ENCODE measurements at places on chromosomes 6 and 20. TPM values are rescaled to one million over a fixed set of nuclear protein-coding genes. Genes with fewer than 3 reads are reported as not detected.
A peak's percentile ranks its signal among the peaks of the same experiment; 100 is the strongest.

DNA sequence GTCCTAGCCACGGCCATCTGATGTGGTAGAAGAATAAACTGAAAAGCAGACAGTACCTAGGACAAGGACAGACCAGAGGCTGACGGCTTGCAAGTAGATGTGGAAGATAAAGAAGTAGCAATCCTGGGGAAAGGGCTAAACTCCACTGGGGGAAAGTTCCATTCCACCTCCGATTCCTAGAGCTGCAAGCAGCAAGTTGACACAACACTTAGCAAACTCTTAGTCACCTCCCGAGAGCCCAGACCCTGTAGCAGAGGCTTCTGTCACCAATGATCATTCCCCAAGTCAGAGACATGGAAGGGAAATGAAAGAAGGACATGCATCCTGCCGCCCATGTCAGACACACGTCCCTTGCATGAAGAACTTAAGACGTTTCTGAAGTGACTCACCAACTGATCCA is 99.2 kb upstream of the RPS6KA2 start:
- no peak for DNase-seq

GRCh38 chr20:11952639-11953038 is 34.9 kb downstream of the BTBD3 start:
- DNase-seq: no peak

DNA sequence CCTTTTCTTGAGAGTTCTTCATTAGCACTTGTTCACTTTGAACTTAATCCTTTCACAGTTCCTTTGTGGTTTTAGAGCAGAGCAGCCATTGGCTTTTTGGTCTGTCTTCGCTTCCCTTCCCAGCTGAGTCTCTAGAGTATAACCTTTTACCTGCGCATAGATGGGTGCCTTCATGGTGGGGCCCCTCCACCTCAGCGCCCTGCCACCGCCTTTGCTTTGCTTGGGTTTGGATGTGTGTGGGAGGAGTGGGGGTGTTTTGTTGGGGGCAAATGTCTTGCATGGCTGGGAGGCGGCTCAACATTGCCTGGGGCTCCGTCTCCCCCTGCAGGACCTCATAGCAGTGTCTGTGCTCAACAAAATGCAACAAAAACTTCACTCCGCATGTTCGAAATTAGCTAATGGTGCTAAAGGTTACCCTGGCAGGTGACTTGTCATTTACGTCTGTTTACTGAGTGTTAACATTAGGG is 11.9 kb downstream of the PYGB start:
- peak; percentile 60 for DNase-seq

PTGIS gene
- 37.6 TPM for total RNA-seq

CHRNA4 gene
- 0.16 TPM for total RNA-seq

DNA sequence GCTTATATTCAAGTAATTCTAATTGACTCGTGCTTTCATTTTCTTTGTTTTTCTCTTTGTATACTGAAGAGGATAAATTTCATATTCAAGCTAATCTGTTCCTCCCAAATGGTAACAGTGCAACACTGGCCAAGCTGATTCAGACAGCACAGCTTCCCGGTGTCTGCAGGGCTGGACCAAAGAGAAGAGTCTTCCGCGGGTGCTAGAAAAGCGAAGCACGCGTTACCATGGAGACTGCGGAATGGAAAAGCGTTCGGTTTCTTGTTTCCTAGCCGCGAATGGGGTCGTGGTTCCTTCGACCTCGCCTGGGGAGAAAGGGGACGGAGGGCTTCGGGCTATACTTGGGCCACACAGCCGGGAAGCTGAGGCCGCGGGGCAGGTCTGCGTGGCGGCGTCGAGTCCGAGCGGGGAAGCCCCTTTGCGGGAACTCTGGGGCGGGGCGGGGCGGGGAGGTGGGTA is 6.2 kb upstream of the ZNF311 start:
- DNase-seq: no peak

DNA sequence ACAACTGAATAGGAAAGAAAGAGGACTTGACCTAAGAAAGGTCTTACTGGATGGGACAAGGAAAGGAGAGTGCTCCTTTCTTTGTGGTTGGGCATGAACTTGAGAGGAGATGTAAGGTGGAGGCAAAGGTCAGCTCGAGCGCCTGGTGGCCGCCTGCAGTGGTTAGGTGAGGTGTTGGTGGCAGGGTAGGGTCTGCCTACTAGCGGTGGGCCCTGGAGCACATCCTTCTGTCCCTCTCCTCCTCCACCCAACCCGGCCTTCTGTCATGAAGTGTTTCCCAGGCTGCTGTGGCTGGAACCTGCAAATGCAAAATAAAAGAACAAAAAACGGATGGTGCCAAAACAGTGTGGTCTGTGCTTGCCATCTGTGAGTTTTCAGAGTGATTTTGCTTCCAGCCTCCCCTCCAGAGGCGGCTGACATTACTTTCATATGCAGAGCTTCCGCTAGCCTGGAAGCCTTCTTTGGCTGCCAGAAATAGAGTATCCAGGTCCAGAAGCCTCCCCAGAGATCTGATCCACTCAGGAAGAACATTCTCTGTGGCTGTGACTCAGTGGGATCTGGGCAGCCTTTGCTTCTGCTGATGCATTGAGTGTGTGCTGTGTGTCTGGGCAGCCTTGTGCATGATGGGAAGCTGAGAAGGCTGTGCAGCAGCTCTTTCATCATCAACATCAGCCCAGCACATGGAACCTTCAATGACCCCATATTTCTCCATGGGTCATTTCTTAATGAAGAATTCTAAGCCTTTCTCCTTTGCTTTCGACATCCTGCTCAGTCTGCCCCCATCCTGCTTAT is 79.8 kb upstream of the FAM184A start:
- peak; percentile 78 for DNase-seq

OOEP gene
- total RNA-seq: not detected

DDX43 gene
- total RNA-seq: not detected

NEDD9 gene
- 14.1 TPM for total RNA-seq

DNA sequence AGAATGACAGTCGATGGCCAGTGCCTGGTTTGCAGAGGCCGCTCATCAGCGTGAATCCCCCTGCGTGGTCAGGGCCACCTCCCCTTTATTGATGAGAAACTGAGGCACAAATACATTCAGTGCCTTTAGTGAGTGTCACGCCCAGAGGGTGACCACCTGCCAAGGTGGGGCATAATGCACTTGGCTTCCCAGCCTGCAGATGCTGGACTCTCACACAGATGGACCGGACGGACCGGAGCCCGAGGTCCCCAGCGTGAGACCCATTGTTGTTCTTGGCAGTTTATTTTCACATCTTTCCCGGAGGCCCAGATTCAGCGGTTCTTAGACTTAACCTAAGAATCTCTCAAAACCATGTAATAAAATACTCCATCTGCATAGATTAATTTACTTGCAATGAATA is 74.4 kb downstream of the YTHDF1 start:
- no peak for DNase-seq

- no peak for DNase-seq
Observed at GRCh38 chr6:127460465-127460864, 1.3 kb upstream of the KIAA0408 start.

DNA sequence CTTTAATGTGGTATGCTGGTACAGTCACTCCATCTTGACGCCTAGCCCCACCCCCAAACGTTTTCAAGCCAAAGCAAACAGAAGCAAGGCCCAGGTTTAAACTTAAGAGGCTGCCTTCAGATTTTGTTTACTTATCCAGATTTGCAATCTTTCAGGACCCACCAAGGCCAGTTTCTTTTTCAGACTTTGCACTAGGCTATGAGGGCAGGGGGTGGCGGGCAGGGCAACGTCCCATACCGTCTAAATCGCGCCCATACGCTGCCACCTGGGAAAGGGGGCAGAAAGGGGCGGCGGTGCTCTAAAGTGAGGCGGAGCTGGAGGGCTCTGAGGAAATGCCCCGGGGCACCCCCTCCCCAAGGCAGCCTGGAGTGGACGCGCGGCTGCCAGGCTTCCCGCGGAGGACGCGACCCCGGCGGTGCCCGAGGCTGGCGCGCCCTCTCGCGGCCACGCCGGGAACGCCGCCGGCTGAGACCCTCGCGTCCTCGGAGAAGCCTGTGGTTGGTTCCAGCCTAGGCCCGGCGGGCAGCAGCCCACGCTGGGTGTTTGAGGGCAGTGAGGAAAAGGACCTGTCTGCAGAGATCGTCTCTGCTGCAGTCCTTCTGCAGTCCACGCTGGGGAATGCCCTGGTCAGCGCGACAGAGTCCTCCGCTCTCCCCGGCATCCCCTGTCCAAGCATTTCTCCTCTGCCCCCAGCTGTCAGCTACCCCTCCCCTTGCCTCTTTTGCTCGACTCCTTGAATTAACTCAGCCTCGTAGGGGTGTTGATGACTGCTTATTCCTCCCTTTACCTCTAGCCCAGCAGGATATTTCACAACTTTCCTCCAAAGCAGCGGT is 129.2 kb upstream of the PRND start:
- no peak for DNase-seq

- no peak for DNase-seq
Observed at GRCh38 chr6:111804627-111805235, 68.5 kb downstream of the FYN start.

ZNF165 gene
- 0.13 TPM for total RNA-seq

DNA sequence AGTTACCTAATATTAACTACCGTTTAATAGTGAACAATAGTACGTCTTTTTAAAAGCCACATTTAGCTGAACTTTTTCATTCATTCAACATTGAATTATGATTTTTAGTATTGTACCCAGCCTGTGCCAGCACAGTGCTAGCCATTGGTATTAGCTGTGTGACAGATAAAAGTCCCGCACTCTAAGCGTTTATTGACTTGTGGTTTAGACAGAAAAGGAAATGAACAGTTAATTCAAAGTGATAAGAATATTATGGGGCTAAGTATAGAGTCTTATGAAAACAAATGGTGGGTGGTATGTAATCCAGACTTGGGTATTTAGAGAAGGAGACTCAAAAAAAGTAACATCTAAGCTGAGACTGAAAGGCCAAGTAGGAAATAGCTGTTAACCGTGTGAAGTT is 202.3 kb downstream of the RPS12 start:
- DNase-seq: no peak

DNA sequence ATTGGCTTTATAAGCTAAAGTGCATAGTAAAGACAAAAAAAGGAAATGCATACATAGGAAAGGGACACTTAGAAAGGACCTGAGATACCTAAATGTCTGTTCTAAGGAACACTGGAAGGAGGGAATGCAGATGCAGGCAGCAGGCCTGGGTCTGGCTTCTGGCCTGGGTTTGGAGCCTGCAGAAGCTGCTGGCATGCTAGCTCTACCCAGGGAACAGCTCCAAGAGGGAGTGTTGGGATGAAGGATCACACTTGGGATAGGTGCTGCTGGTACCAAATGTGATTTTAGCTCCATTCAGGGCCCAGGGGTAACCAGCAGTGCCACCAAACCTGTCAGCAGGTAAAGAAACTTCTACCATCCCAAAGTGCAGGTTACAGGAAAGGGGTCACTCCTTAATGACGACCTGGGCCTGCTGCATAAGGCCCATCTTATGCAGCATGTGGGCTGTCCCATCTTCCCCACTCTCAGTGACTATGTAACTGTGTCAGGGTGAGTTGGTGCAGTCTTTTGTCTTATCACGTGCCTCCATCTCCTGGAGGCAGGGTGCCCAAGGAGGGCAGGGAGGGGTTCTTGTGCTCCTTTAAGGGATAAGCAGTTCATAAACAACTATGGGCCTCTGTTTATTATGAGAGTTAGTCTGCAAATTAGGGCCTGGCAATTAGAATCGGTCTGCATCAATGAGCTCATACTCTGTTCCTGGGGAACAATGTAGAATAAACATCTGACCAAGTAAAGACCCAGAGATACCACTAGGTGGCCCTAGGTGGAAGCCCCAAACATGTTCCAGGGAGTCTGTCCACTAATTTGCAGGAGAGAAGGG is 26.9 kb downstream of the DDX27 start:
- DNase-seq: no peak

MOG gene
- 2.0 TPM for total RNA-seq

DNA sequence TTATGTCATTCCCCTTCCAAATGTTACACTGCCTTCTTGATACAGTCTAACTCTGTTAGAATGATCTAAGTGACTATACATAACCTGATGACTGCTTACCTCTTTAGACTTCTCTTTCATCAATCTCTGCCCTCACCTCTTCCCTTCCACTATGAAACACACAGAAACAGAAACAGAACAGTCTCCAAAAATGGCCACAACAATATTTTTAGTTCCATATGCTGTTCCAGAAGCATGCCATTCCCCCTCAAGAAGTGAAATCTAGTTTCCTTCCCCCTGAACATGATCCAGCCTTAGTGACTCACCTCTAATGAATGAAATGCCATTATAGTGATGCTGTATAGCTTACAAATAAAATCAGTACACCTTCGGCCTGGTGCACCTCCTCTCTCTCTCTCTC is 229.3 kb upstream of the TENT5A start:
- DNase-seq: no peak

DNA sequence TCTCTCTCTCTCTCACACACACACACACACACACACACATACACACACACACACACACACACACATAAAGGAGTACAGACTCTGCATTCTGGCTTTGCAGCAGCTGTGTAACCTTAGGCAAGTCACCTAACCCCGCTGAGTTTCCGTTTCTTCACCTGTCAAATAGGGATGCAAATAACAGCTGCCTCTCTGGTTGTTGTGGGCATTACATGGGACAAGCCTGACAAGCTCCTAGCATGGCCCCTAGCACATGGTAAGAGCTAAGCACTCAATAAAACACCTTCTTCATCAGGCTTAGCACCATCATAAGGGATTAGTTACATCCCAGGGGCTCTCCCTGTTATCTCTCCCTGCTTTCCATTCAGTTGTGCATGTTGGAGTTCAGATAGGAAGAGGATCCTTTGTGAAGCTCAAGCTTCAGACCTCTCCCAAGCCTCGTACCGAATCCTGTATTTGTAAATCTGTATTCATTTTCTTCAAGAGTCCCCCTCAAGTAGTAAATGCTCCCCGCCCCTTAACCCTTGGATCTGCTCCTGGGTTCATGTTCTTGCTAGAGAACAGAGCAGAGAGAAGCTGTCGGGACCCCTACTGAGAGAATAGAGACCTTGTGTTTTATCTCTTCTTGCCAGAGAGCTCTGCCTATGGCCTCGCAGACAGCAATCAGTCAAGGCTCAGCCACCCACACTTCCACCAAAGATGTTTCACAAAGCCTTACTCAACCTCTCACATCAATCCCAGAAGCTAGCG is 2.2 kb downstream of the SLC13A3 start:
- no peak for DNase-seq

NHLRC1 gene
- total RNA-seq: 1.6 TPM

MED23 gene
- 12.3 TPM for total RNA-seq

- DNase-seq: no peak
Observed at GRCh38 chr6:83921315-83921714, 61.8 kb downstream of the CYB5R4 start.

- no peak for DNase-seq
Observed at GRCh38 chr6:47464052-47464451, 13.5 kb upstream of the CD2AP start.

INSM1 gene
- total RNA-seq: not detected

- DNase-seq: no peak
Observed at GRCh38 chr20:8909596-8909995, 159.3 kb upstream of the PLCB4 start.

DNA sequence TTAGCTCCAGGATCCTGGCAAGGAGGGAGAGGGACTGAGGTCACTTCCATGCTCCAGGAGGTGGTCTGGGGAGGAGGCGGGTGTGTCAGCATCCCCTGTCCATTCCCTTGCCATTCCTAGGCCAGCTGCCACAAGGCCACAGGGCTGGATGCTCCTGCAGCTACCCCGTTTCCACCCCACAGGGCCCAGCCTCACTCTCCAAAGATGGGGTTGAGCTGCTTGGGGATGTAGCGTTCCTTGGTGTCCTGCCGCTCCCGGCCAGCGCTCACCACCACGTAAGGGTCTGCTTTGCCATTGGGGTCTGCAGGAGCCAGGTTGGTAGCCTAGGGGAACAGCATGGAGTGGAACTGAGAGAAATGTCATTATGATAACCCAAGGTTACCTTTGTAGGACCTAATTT is 23.0 kb downstream of the ERGIC3 start:
- peak; percentile 17 for DNase-seq
